Activated T-helper 1 cell treated with anti-CD3 and anti-CD28 coated beads, Interleukin-2, amount 50 U/mL, for 16 hours (primary cell): ENCODE measurements at places on chromosomes 4 and X.

GRCh38 chr4:174734181-174734580 lies 94.9 kb downstream of the GLRA3 start:
- DNase-seq: no peak

DNA sequence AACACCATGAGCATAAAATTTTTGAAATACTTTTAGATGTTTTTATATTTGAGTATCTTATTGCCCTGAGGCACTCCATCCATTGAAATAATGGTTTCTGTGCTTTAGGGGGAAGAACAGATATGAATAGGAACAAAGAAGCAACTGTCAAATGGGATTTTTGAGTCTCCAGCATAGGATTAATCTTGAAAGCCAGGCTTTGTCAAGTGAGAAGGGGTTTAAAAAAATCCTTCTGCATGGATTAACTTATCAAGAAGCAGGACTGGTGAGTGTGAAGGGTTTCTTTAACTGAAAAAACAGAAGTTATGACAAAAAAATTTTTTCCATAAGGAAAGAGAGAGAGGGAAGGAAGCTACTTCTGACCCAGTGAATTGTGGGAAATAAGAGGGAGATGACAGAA lies 7.6 kb upstream of the NUDT9 start:
- no peak for DNase-seq

GRCh38 chrX:40780951-40781350 lies 45.6 kb upstream of the MED14 start:
- DNase-seq: no peak

DNA sequence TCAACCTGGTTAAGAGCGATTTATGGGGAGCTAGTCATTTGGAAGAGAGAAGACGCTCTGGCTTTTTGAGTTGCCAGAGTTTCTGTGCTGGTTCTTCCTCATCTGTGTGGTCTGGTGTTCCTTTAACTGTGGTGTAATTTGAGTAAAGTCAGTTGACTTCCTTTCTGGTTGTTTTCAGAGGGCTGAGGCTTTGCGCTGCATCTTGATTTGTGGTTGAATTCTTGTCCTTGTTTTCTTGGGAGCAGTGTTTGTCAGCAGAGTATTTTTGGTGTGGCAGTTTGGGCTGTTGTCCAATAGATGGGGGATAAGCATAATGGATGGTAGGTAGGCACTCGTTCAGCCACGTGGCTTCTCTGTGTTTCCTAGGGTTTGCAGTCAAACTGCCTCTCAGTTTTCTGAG lies 2143.2 kb upstream of the TENM3 start:
- no peak for DNase-seq

DNA sequence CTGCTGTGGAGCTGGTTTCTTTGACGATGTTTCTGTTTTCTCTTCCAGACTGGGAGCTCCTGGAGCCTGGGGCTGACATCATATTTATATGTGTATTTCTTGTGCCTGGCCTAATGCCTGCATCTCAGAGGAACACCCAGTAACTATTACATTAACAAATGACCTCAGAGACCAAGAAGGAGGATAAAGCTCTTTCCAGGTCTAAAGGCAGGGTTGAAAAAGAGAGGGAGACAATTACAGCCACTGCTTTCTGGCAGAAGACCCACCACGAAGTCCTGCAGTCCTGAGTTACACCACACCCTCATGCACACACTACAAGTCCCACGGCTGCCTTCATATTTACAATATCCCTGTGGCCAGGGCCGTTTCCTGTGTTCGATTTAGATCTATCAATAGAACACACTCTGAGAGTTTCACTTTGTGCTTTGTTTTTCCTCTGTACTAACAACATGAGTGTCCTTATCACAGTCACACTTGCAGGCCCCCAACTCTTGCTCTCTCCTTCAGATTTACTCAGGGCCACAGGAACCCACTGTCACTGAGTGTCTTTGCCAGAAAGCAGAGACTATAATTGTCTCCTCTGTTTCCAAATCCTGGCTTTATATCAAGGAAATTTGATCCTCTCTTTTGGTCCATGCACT lies 535.5 kb downstream of the MID1IP1 start:
- no peak for DNase-seq

GRCh38 chr4:155950461-155950860 lies 3.2 kb downstream of the CTSO start:
- DNase-seq: no peak

DNA sequence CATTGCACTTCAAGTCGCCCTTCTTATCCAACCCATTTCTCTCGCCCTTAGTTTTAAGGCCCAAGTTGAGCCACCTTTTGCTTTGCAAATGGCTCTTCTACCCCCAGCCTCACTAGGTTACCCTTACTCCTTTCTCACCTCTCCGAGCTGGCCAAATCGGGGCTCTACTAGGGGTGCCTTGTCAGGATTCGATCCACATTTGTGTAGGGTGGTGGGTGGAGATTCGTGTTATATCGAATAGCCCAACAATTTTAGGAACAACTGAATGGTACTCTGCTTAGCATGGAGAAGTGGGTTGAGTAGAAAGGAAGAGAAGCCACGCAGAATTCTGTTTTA lies 3.5 kb downstream of the SLIT2 start:
- no peak for DNase-seq

DNA sequence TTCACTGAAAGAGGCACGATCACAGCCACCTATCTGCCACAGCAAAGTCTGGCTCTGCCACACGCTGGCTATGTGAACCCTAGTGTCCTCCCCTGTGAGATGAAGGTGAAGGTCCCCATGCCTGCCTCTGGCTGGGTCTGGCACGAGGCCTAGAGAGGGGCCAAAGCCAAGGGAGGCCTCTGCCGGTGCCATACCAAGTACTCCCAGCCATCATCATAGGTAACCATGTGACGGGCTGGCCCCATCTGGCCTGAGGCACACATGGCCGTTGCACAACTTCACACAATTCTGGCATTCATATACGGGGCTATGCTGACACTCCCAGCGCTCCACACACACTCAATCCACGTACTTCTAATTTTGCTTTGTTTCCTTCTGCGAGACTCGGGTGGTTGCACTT lies 15.3 kb downstream of the NOP14 start:
- DNase-seq: no peak

DNA sequence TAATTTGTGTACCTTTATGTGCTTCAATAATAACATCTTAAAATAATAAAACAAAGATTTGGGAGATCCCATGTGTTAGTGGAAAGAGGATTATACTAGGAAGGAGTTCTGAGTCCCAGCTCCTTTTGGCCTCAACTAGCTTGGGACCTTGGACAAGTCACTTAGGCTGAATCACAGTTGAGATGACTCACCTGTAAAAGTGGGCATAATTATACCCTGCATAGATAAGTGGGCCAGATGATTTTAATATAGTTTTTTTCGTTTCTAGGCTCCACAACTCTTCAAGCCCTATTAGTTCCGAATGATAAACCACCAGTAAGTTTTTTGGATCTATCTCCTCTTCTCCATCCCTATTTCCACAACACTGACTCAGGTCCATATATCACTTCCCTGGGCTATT lies 131.8 kb downstream of the ENOX2 start:
- no peak for DNase-seq

DNA sequence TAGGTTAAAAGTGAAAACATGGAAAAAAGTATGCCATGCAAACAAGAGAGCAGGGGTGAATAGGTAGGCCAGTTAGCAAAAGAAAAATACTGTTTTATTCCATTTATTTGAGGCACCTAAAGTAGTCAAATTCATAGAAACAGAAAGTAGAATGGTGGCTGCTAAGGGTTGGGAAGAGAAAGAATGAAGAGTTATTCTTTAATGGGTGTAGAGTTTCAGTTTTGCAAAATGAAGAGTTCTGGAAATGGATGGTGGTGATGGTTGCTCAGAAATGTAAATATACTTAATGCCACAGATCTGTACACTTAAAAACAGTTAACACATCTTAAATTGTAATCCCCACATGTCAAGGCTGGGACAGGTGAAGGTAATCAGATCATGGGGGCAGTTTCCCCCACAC lies 29.7 kb downstream of the PARM1 start:
- no peak for DNase-seq

GRCh38 chr4:123877551-123877950 lies 481.0 kb downstream of the SPRY1 start:
- no peak for DNase-seq

DNA sequence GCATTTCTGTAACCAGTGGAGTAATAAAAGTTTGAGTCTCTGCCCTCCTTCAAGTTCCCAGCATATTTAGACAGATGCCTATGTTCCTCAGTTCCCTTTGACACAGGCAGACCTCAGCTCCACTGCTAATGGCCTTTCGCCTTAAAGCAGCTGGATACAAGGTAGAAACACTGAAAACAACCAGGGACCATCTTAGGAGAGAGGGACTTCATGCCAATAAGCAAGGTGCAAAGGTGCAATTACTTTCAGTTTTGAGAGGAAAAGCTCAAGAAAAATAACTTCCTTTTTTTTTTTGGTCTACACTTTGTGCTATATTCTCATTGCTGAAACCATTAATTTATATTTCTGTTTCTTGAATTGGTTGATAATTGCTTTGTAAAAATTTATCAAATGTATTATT lies 781.9 kb upstream of the GALNTL6 start:
- no peak for DNase-seq

GRCh38 chrX:155767876-155768769 lies 113.0 kb upstream of the VAMP7 start:
- DNase-seq: no peak

- DNase-seq: no peak
Measured at GRCh38 chr4:138216272-138216867, 25.8 kb downstream of the SLC7A11 start.

GRCh38 chr4:48247142-48247877 lies 22.3 kb downstream of the TEC start:
- DNase-seq: no peak

GRCh38 chr4:6782147-6782845 lies at the start of gene KIAA0232:
KIAA0232 (plus strand) TSS chr4:6782727; CDS start chr4:6824454, 41,727 bp downstream.
- DNase-seq: peak; percentile 85

DNA sequence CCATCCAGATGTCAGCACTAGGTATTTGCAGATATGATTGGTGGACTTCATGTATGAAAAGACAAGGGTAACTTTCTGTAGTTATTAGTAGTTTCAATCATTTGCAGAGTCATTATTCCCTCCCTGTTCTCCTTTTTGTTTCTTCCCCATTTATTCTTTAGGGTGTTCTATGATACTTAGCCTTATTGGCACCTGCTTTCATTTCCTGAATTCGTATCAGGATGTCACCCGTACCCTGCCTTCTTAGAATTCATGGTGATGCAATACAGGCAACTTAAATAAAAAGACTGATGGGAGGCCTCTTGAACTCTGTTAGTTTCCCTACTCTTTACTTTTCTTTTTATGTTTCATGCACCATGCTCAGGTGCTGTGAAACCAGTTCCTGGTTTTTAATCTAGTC lies 24.2 kb downstream of the MAGED1 start:
- no peak for DNase-seq
